ENCODE measurements at places on chromosomes 3 and 15.

GRCh38 chr15:60328852-60329443 is 68.8 kb downstream of the ANXA2 start:
- DNase-seq, result peak; percentile 58

DNA sequence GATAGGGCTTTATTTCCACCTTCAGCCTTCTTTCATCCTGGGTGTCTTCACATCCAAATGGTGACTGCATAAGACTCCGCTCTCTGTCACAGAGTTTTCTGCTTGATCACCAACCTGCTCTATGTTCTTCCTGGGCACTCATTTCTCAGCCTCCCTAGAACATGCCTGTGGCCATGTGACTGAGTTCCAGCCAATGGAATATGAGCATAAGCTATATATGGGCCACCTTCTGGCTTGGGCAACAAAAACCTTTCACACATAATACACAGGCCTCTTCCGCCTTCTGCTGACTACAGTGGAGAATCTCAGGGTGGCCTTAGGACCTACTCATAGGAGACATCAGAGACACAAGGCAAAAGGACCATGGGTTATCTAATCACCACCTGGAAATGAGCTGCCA is 51.2 kb upstream of the MED12L start:
- DNase-seq, result no peak

- no peak for DNase-seq
These were observed 35.5 kb downstream of the ECT2 start for GRCh38 chr3:172786036-172786435.

DNA sequence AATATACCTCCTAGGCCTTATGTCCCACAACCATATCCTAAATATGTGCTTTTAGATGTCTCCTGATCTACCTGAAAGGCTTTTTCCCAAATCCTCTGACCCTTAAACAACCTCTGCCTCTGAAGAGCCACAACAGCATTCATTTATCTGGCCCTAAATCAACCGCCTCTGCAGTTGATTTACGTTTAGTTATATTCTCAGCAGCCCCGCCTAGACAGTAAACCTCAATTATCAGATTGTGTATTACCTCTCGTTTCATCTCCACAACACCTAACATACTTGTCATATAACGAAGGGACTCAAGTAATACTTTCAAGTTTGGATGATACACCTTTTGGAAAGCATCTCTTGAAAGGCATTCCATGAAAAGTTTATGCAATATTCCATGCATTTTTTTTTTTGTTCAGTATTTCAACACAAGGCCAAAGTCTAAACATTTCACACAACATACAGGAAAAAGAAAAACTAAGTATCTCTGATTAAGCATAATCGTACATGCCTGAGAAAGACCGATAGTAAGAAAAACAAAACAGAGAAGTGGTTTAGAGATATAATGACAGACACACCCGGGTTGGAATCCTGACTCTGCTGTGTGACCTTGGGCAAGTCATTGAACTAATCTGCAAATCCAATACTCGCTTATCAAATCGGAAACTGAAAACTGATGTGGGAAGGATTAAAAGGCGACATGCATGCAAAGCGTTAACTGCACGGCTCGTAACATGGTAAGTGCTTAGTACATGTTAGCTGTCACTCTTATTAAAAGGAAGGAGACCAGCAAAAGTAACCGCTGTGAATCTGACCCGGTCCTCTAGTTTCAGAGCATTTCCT is 778 bp downstream of the CRBN start:
- DNase-seq, result no peak

GRCh38 chr15:22228101-22228762 is 147.9 kb downstream of the OR4M2 start:
- no peak for DNase-seq

GRCh38 chr3:158649791-158650190 is 5.5 kb downstream of the GFM1 start:
- no peak for DNase-seq

DNA sequence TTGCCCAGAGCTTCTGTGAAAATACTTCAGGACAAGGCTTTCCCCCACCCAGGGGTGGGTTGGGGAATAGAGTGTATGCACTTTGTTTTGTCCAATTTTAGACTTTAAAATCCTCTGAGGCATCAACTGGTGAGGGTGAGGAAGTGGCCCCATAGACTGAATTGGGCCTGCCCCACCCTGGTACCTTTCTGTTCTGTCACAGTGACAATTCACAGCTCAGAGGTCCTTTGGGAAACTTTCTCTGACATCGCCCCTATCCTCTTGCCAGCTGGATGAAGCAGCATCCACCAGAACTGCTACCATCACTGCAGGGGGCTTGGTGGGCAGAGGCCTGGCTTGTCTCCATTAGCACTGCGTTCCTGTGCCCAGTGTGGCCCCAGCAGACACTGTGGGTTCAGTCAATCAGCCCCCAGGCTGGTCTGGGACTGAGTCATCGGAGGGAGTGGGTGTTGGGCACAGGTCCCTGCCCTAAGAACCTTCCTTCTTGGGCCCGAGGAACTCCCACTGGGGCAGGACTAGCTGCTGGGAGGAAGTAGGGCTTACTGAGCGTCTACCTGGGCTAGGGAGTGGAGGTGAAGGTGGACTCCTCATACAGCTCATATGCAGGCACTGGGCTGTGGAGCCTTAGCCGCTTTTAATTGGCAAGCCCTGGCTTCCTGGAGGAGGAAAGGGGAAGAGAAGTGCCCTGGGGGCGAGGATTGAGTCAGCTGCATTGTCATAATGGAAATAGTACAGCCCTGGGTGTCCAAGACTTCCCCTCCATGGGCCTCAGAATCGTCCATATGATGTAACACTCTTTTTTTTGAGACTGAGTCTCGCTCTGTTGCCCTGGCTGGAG is 1.5 kb upstream of the PPM1M start:
- peak; percentile 96 for DNase-seq

DNA sequence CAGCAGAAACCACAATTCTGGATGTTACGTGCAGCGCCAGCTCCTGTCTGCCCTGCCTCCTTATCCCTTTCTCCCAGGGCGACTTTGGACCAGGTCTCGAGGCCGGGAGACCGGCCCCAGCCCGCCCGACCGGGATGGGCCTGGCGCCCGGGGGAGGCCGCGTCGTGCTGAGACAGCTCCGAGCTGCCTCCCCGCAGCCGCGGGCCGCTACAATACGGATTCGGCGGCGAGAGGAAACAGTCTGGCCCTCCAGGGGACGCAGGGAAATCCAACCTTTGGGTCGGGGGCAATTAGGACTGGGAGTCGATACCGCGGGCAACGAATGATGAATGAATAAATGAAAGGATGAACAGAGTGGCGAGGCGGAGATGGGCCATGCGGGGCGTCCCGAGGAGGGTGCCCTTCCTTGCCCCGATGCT is 537 bp downstream of the GRAMD2A start:
- DNase-seq, result no peak

- DNase-seq, result no peak
These were observed 90.9 kb downstream of the SEC22A start for GRCh38 chr3:123292321-123293310.

DNA sequence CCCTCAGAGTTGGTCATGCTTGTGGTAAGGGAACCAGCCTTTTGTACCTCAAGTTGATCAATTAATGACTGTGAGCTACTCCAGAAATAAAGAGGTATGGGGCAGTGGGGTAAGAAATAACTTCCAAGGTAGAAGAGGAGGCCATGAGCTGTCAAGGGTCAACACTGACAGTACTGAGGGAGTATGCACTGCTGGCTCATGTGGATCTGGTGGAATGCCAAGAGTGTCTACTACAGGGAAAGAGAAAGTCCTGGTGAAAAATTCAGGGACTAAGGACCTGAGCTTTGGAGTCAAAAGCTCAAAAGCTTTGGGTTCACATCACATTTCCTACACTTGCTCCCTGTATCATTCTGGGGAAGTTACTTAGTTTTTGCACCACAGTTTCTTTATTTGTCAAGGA is 154.9 kb downstream of the SEMA6D start:
- no peak for DNase-seq

DNA sequence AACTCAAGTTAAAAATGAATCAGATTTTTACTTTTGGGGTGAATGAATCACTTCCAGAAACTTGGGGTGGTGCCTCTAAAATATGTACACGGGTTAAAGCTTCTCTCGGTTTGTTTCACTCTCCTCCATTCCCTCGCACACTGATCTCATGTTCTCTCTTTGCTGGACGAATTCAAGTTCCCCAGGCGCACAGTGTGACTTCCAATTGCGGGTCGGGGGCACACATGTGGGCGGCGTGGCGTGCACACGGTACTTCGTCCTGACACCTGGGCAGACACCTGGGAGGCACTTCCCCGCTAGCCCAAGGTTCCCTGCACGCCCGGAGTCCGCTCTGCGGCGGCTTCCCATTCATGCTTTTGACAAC is 692 bp downstream of the SCAANT1 start:
- DNase-seq, result no peak

DNA sequence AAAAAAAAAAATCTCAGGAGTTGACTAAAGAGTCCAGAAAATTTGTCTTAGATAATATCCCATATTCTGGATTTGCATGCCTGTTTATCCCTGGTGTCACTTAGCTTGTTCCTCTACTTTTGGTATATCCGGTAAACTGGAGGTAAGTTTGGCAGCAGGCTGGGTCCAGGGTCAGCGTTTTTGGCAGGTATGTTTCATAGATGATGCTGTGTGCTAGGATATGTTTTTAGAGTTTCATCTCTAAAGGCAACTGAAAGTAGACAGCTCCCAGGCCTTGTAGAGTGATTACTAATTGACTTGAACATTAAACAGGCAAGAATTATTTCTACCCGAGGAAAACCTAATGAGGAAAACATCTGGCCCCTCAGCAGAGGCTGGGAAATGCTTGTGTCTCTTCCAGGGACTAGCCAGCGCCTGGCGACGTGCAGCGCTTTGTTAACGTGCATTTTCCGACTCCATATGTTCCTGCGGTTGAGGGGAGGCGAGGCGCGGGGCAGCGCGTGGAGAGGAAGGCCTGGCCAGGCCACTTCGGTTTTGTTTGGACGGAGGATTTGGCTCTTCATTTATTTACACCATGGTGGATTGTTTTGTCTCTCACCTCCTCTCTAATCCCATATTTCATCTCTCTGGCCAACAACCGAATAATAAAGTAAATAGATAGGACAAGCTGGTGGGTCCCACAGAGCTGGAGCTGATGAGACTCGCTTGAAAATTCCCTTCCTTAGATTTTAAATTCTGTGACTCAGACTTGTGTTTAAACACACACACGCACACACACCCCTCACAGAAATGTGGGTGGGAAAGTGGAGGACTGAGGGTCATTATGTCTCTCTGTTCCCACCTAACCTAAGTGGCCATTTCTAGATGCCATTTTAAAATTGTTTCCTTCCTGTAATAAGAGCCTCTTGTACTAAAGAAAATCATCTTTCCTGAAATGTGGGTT is 65.3 kb downstream of the ASB7 start:
- DNase-seq, result no peak

DNA sequence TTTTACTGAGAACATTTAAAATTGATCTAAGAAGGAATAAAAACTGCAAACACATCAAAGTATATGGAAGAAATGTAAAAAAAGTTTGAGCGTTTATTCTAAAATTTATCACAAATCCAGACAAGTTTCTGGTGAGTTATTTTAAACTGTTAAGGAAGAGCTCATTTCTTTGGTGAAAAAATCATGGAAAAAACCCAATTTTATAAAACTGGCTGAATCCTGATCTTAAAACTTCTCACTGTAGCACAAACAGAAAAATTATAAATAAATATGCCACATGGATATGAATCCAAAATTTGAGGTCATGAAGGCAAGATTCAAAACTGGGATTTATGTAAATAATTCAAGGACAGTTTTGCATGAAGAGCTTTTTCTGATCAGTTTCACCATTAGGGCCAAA is 205.1 kb upstream of the RGMA start:
- no peak for DNase-seq

DNA sequence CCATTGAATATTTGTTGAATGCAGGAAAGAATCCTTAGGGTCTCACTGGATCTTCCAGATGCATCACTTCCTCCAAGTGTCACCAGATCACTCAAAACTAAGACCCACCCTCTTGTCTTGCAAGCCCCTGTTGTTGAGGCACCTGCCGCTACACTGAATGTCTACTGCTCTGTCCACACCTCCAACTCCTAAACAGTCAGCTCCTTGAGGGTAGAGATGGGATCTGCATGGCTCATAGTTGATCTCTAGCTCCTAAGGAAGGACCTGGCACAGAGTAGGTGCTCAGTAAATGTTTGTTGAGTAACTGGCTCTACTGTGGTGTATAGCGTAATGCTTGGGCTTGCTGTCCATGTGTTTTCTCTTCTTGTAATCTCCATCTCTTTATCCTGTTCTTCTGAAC is 8.8 kb downstream of the SLC6A20 start:
- DNase-seq, result no peak

GRCh38 chr15:55859681-55860080 is 116.7 kb upstream of the PRTG start:
- no peak for DNase-seq

GRCh38 chr3:10781981-10782380 is 34.0 kb upstream of the SLC6A11 start:
- DNase-seq, result no peak

DNA sequence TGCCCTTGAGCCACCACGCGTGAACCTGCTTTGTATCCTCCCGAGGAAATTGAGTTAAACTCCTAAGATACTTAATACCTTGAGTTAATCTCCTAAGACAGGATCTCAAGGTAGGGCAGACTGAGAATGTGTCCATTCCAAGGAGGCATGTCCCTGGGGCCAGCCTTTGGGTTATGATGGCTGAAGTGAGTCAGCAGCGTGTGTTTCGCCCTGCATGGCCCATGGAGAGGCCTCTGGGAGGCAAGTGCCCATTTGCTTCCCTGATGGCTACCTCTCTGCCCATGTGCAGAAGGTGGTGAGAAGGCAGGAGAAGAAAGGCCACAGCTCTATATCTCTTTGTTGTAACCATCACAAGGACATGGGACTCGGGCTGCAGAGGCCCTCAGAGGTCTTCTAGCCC is 36.7 kb upstream of the LIMD1 start:
- no peak for DNase-seq

DNA sequence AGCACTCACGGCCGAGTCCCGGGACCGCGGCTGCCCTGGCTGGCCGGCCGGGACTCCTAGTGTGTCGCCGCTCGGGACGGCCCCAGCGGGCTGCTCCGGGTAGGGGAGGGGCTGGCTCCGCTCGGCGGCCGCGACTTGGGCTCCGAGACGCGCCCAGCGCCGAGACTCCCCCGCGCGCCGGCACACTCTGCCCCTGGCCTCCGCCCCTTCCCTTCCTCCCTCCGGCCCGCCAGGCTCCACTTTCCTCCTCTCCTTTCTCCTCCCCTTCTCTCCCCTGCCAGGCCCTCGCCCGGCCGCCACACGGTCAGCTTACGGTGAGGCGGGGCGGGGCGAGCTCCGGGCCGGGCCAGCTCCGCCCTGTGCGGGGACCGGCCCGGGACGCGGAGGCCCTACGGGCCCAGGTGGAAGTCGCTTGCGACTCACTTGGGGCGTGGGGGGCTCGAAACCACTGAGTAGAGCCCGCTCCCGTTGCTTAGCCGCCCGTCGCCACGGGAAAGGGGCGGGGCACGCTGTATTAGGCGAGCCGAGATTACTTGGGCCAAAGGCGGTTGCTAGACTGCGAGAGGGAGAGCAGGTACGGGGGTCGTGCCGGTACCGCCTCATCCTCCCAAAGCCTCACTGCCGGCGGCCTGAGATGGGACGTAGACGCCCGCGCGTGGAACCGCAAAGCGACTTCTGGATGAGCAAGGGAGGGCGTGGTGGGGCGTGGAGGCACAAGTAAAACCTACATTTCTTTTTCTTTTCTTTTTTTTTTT is at the start of gene ITGB5:
Gene ITGB5, minus strand, starts transcription at position 189 of the 755 bp plus-strand sequence. CDS start 365 bp downstream, outside the sequence.
- DNase-seq, result peak; percentile 50
